ENCODE measurements at places on chromosomes 5 and 9. TPM values are rescaled to one million over a fixed set of nuclear protein-coding genes. Genes with fewer than 3 reads are reported as not detected.

The TMEM232 gene
- total RNA-seq: 1.7 TPM

The TAF11L10 gene
- not detected for total RNA-seq

The ARHGEF39 gene
- 0.53 TPM for total RNA-seq

The PCDHA9 gene
- 1.1 TPM for total RNA-seq

The FAM78A gene
- 0.73 TPM for total RNA-seq

The MAST4 gene
- 22.3 TPM for total RNA-seq

The CARTPT gene
- total RNA-seq: not detected

The GOLM1 gene
- 121 TPM for total RNA-seq

The SVEP1 gene
- 1.1 TPM for total RNA-seq

GRCh38 chr5:139925650-139926640, 117.2 kb downstream of the NRG2 start:
- DNase-seq: no peak
- no peaks in the 10 kb centered on the region for H3K4me1 ChIP-seq
- no peak overlapping the region for H3K27ac ChIP-seq
- H3K27me3 ChIP-seq: peaks cover 49% of the 10 kb centered on the region

- no peak overlapping the region for H3K27ac ChIP-seq
- no peaks in the 10 kb centered on the region for H3K27me3 ChIP-seq
- H3K4me1 ChIP-seq: no peaks in the 10 kb centered on the region
- no peaks in the 10 kb centered on the region for H3K36me3 ChIP-seq
- DNase-seq: no peak
Measured at GRCh38 chr5:22842574-22842973, 10.6 kb downstream of the CDH12 start.

DNA sequence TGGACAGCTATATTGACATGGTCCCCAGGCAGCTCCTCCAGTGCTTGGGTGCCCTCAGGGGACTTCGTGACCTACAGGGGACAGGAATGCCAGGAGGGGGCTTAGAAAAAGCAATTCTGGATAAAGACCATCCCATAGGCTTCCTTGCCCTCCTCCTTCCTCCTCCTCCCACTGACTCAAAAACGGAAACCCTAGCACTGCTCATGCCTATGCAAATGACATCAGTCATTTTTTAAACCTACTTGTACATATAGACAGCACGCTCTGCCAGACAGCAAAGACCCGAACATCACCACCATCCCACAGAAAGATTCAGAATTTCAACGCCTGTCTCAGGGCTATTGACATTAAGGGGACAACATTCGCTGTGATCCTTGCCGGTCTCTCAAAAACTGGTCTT, 11.0 kb downstream of the IGFBPL1 start:
- no peak overlapping the region for H3K27ac ChIP-seq
- H3K36me3 ChIP-seq: no peaks in the 10 kb centered on the region
- no peak overlapping the region for H3K4me3 ChIP-seq
- peaks cover 4% of the 10 kb centered on the region for H3K4me1 ChIP-seq

DNA sequence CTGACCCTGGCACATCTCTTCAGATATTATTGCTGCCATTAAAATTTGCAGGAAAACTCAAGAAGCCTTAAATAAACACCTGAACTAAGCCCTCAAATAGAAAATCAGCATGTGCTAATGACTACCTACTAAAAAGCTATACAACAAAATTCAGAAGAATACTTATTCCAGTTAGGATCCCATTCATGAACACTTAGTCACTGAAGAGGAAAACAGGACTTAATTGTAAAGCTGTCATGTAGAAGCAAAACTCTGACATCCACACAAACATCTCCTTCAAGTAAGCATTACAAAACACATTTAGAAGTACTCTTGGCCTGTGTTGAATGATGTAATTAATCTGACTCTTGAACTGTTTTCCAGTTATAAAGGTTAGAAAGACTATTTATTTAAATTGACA, 19.9 kb downstream of the ELL2 start:
- no peaks in the 10 kb centered on the region for H3K4me1 ChIP-seq
- no peaks in the 10 kb centered on the region for H3K27me3 ChIP-seq
- no peaks in the 10 kb centered on the region for H3K36me3 ChIP-seq
- DNase-seq: no peak
- no peak overlapping the region for H3K4me3 ChIP-seq

- H3K36me3 ChIP-seq: no peaks in the 10 kb centered on the region
- no peak overlapping the region for H3K27ac ChIP-seq
- DNase-seq: no peak
- H3K4me3 ChIP-seq: no peak overlapping the region
- H3K4me1 ChIP-seq: peaks cover 7% of the 10 kb centered on the region
Measured at GRCh38 chr5:118981783-118982182, 6.6 kb downstream of the DTWD2 start.

- no peaks in the 10 kb centered on the region for H3K27me3 ChIP-seq
- H3K27ac ChIP-seq: no peak overlapping the region
- H3K4me1 ChIP-seq: no peaks in the 10 kb centered on the region
- no peak overlapping the region for H3K4me3 ChIP-seq
- DNase-seq: no peak
Measured at GRCh38 chr5:33375900-33376299, 64.9 kb upstream of the TARS1 start.

DNA sequence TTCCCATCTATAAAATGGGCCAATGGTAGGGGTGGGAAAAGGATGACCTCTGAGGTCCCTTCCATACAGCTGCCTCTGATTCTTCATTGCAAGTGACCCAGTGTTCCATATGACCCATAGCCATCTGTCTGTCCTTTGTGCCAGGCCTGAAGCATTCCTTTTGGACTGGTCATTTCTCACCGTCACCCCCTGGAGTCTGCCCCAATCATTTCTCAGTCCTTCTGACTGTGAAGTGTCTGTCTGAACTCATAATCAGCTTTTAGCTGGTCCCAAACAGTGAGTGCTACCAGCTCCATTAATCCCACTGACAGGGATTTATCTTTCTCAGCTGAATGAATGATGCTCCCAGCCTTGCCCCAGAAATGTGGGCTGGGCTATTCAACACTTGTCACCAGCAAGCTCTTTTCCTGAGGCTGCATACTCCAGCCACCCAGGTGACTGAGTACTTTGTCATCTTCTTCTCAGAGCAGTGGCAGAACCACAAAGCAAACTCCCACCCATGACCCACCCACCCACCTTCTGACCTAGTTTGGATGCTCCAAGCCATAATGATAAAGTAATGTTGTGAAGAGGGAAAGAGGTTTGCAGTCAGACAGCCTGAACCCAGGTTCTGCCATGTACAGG, 37.4 kb downstream of the KCNIP1 start:
- no peaks in the 10 kb centered on the region for H3K36me3 ChIP-seq
- no peak for DNase-seq
- H3K27me3 ChIP-seq: no peaks in the 10 kb centered on the region
- H3K27ac ChIP-seq: no peak overlapping the region
- H3K4me3 ChIP-seq: no peak overlapping the region
- H3K4me1 ChIP-seq: no peaks in the 10 kb centered on the region

DNA sequence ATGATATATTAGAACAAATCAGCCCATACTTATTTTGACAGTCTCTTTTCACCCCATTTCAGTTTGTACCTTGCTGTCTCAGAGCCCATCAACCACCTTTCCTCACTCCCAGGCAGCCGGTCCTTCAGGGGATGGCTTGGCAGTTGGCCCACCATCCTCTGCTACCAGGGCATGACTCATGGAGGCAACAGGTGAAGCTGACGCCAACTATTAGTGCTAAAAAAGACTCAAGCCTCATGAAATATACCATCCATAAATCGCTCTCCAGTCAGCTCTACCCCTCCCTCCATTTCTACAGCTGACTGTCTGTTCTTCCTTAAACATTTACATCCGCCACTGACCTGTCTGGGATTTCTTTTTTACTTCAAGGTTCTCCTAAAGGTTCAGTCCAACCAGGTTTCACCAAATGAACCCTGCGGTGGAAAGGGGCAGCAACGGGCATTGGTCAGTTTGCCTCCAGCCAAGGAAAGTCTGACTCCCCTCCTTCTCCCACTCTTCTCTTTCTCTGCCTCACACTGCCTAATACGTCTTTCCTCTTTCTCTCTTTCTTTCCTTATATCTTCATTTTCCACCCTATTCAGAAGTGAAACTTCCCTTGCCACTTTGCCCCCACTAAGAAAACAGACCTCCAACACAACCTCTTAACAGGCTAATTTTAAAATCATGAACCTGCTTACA, 439.1 kb downstream of the RAB3C start:
- no peak overlapping the region for H3K27ac ChIP-seq
- no peaks in the 10 kb centered on the region for H3K4me1 ChIP-seq
- no peak overlapping the region for H3K4me3 ChIP-seq
- H3K36me3 ChIP-seq: no peaks in the 10 kb centered on the region

- no peaks in the 10 kb centered on the region for H3K4me1 ChIP-seq
- H3K4me3 ChIP-seq: no peak overlapping the region
- H3K27me3 ChIP-seq: no peaks in the 10 kb centered on the region
- H3K36me3 ChIP-seq: peaks cover 13% of the 10 kb centered on the region
- peak; percentile 52 for DNase-seq
Measured at GRCh38 chr5:157761690-157762621, 18.4 kb downstream of the LSM11 start.

DNA sequence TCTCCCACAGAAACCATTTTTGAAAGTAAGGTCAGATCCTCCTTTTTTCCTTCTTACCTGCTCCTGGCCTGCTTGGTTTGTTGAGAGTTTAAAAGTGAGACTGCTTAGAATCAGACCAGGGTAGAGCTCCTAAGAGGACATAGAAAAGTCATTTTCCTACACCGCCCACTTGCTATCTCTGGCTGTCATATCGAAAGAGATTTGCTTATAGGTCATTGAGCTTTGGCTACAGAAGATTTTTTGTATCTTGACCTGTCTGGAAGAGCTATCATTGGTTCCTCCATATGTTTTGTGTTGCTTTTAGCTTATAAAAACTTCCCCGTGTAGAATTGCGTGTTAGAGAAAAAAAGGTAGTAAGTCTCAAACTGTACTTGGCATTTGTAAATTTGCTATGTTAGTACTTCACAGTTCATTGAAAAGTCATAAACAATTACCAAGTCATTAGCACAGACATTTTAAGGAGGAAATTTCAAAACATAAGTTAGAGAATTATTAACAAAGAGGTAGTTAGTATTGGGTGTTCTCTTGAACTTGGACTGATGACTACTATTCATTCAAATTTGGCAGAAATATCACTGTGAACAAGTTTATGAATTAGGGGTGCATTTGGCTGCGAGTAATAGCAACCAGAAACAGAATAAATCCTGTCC, 96.6 kb downstream of the MAN2A1 start:
- H3K4me1 ChIP-seq: no peaks in the 10 kb centered on the region
- H3K27ac ChIP-seq: no peak overlapping the region
- H3K27me3 ChIP-seq: no peaks in the 10 kb centered on the region
- no peaks in the 10 kb centered on the region for H3K36me3 ChIP-seq
- H3K4me3 ChIP-seq: no peak overlapping the region

DNA sequence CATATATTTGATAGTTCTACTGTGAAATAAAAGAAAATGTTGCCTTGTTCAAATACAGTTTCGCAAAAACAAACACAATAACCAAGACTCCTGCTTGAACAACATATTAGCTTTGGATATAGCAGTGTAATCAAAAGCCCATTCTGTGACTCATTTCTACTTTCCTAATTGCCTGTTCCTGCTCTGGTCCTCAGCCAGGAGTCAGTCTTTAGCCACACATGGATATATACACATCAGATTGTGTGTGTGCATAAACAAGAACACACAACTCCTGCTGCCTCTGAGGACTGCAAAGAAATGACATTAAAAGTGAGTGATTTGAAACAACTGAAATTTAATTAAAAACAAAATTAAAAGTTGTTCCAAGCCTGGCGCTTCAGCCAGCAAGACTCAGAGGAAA, 334.8 kb downstream of the TRIM32 start:
- no peaks in the 10 kb centered on the region for H3K36me3 ChIP-seq
- no peak overlapping the region for H3K27ac ChIP-seq
- no peak overlapping the region for H3K4me3 ChIP-seq
- H3K4me1 ChIP-seq: no peaks in the 10 kb centered on the region

DNA sequence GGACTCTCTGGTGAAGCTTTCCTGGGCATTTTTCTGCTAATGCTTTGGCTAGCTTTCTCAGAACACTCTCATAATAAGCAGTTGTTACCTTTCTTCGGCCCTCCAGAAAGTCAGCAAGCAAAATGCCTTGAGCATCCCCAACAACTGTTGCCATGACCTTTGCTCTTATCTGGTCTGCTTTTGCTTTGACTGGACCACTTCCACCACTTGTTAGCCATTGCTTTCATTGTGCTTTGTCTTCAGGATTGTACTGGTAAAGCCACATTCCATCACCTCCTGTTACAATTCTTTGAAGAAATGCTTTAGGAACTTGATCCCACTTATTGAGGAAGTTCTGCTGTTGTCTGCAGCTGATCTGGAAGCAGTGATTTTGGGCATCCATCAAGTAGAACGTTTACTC, 35.7 kb downstream of the RAD50 start:
- H3K27me3 ChIP-seq: no peaks in the 10 kb centered on the region
- no peaks in the 10 kb centered on the region for H3K4me1 ChIP-seq
- no peak overlapping the region for H3K4me3 ChIP-seq
- H3K27ac ChIP-seq: no peak overlapping the region
- peaks cover 25% of the 10 kb centered on the region for H3K36me3 ChIP-seq
